ENCODE measurements at places on chromosomes 5 and 9.

DNA sequence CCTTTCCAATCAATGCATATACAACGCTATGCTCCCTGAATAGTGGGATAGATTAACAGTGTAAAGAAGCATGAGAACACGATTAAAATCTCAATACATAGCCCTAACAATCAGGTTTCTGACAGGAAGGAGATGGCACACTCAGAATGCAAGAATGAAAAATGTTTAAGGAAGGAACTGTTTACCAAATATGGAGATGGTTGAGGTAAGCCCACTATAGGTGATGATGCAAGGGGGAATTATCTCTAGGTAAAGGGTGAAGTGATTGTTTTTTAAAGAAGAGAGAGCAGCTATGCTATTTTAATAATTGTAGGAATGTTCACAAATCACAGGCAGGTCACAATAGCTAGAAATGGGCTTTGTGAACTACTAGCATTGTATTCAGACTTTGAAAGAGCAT lies 302.4 kb downstream of the CHSY3 start:
- no peak for DNase-seq

GRCh38 chr5:164581889-164582288 lies 1076.5 kb downstream of the MAT2B start:
- DNase-seq = no peak

GRCh38 chr5:139588962-139589361 lies 27.8 kb downstream of the UBE2D2 start:
- DNase-seq = no peak

- DNase-seq = no peak
Measured at GRCh38 chr5:56279979-56280378, 46.8 kb upstream of the ANKRD55 start.

DNA sequence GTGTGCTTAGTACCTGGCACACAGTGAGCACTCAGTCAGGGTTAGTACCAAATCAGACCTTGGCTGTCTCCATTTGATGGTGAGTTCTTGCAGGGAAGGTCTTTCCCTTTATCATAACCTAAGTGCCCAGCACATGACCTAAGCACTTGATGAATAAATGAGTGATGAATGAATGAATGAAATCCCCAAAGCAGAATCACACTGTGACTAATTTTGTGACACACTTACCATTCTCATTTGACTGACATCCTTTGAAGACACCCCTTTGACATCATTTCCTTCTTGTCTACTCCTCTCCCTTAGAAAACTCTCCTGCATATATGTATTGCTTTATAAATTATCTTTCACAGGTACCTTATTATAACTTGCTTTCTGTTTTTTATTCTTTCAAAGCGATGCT lies 130.2 kb upstream of the ELL2 start:
- DNase-seq = no peak
